Fibroblast of villous mesenchyme (primary cell): ENCODE measurements at places on chromosomes 16 and 17. TPM values are rescaled to one million over a fixed set of nuclear protein-coding genes. Genes with fewer than 3 reads are reported as not detected.

GRCh38 chr17:7852919-7853690, 1.8 kb upstream of the TMEM88 start:
- DNase-seq, result no peak

DNA sequence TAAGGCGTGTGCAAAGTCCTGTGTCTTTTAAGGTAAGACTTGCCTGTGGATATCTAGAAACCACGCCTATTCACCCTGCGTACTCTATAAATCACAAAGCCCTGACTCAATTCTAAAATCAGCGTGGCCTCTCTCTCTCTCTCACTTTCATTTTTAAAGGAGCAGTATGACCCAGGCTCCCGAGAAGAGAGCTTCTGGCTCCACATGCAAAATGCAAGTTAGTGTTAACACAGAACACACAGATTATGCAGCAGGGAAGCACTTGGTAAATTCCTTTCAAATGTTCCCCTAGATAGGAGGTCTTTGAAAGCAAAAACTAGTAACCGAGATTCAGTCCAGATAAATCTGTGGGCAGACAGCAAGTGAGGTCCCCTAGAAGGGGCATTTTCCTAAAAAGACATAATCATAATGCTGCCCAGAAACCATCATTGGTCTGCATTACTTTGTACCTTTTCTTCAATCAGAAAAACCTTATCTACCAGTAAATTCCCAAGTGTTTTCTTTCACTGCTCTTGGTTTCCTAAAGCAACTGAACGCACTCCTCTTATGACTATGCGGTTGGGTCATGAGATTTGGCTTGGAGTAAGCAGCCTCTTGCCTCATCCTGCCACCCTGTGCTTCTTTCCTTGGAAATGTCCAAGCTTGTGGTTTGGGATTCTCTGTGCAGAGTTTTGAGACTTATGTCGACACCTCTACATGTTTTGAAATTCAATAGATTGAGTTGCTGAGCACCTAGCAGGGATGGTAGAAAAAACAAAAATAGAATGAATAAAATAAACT, 31.7 kb upstream of the KCNJ2 start:
- DNase-seq, result peak; percentile 98

GRCh38 chr16:10169904-10170410, 12.3 kb downstream of the GRIN2A start:
- DNase-seq, result no peak

GRCh38 chr17:33335491-33336173, 42.5 kb upstream of the ASIC2 start:
- no peak for DNase-seq

DNA sequence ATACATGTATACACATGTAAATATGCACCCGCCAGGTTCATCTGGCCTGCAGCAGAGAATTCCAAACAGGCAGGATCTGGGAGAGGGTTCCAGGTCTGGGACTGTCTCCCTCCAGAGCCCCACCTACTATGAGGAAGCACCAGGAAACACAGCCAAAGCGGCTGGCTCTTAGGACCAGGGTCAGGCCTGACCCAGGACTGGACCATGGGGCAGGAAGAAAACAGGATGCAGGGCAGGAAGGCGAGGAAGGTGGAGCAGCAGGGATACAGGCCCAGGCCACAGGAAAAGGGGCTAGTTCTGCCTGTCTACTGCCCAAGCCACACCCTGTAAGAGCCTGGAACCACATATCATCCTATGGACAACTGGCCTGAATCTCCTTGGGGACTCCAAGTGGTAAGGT, 2.2 kb downstream of the HID1 start:
- no peak for DNase-seq

DNA sequence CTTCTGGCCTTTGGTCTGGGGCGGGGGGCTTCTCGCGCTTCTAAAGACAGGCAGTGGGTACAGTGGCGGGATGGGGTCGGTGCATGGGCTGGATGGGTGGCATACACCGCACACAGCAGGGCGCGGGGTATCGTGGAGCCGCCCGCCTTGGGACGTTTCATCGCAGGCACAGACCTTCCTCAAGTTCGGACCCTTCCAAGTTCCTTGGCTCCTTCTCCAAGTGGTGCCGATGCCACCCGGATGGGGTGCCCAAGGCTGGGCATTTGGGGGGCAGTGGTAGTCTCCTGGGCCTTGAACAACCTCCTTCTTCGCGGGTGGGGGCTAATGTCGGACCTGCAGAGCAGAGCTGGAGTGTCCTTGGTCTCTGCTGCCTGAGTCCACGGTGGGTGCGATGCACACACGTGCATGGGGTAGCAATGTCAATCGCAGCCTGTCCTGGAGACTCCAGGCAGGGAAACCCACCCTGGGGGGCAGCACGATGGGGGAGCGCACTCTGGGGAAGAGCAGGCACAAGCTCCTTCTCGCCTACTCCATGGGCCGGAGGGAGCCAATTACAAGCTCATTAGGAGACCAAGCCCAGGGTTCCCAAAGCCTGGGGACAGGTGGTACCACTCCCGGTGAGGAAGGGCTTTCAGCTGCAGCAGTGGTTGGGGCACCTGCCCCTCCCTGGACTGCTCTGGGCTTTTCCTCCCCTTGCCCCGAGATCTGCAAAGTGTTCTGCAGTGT, 686 bp upstream of the MTSS2 start:
- no peak for DNase-seq

DNA sequence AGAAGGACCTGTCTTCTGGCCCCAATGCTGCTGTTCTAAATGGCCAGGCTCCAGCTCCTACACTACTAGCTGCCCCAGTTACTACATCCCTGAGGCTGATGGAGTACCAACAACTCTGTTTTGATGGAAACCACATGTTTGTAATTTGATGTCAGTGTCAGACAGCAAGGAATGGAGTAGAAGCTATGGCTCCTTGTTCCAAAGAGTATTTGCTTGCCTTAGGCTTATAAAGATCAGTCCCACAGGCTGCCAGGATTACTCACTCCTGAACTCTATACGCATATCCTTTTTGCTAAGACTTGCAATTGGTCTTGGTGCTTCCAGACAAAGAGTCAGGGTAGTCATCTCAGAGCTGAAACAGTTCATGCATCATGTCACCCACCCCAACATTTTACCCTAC, 139.6 kb downstream of the HS3ST3A1 start:
- peak; percentile 45 for DNase-seq

DNA sequence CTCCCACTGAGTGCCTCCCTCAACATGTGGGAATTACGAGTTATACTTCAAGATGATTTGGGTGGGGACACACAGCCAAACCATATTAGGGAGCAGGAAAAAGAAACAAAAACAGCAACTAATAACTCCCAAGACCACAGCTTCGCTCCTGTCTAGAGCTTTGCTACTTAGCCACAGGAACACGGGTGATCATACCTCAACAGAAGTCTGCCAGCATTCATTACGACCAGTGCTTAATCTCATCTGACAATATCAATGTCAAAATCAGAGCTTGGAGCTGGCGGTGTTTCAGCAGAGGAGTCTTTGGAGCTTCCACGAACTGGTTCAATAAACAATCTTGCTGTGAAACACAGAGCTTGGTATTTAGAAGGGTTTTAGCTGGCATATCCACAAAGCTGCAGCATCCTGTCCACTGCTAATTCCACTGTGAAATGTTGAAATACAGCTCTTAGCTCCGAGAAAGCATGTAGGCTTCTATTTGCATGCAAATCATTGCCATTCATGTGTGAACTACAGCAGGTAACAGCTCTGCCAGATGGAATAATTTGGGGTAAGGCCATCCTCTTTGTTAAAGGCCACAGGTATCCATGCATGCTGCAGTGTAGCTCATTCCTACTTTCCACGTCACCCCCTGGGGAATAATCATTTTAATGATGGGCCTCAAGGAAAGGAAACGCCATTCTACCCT, 128.4 kb upstream of the GOT2 start:
- DNase-seq, result no peak

GRCh38 chr17:64951877-64952276, 32.6 kb upstream of the LRRC37A3 start:
- DNase-seq, result no peak

DNA sequence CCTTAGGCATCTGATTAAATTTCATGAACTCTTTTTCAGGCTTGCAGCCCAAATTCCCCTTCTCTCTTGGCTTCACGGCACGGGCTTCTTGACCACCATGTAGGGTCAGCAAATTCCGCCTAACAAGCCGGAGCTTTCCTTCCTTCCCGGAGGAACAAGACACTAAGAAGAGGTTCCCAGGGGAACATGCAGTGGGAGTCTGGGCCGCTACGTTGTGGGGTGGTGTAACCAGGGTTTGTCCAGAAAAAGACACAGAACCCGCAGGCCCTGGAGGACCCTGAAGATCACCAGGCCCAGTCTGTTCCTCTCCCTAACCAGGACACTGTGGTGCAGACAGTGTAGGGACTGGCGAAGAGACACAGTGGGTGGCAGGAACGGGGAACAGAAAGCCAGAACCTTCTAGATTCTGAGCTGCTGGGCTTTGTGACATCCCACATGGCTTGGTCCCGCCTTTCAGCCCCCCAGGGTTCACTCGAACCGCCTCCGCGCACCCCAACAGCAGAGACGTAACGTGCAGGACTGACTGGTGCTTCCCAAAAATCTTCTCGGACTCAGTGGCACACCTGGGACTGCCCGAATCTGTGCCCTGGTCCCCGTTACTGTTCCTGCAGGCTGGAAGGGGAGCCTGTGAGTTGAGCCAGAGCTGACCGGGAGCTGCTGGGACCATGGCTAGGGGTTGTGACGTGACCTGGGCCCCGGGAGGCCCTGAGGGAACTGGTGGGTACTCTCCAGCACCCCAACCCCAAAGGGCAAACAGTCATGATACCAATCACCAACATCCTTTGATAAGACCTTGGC, 55.2 kb downstream of the TBC1D16 start:
- DNase-seq, result no peak

- DNase-seq, result peak; percentile 44
These were observed at the start of gene GJC1 for GRCh38 chr17:44829523-44830358. GJC1 (minus strand) TSS chr17:44830287; CDS start chr17:44805817, 24,470 bp downstream.

- DNase-seq, result no peak
These were observed 49.3 kb upstream of the TNRC6C start for GRCh38 chr17:77909236-77909635.

- DNase-seq, result no peak
These were observed 343.2 kb upstream of the MAF start for GRCh38 chr16:79943736-79944135.

DNA sequence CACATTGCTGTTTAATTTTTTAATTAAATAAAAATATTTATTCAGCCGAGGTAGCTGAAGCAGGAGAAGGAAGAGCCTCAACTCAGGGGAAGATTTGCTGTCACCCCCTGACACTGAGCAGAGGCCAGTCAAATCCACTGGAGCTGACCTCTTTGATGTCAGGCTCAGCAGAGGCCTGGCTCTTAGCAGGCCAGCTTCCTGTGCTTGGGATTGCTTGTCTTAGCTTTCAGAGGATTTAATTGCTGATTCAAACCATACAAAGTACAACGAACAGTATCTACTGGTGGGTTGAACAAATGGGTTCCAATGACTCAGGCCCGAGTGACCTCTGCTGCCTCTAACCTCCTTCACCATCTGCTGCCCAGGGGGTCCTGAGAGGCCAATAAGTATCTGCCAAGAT, 417.0 kb upstream of the HSBP1 start:
- peak; percentile 42 for DNase-seq

ST6GALNAC2 gene
- total RNA-seq, result 0.86 and 1.9 TPM in 2 replicates

UTS2R gene
- total RNA-seq, result not detected in 2 replicates

GP2 gene
- total RNA-seq, result not detected in 2 replicates

GPR139 gene
- total RNA-seq, result not detected in 2 replicates

FOXJ1 gene
- total RNA-seq, result not detected in 2 replicates

KRTAP1-1 gene
- total RNA-seq, result not detected in 2 replicates
